ENCODE measurements at places on chromosomes 11 and 22.

DNA sequence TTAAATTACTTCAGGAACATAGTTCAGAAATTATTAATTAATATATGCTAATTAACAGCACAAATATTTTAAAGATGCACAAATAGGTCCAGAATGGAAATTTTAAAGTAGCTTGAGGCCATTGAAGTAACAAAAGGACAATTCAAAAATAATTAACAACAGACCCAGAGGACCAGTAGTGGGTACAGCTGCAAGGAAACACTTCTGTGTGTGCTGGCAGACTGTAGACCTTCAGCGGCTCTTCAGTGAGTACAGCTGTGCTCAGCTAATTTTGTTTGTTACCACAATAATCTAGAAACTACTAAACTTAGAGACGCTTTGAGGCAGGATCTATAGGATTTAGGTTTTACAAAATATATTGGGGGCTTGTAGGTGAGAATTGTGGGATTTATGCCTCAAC lies 103.8 kb downstream of the GRIA4 start:
- no peak for DNase-seq

- DNase-seq = no peak
Observed at GRCh38 chr11:65641297-65642013, 3.6 kb downstream of the SIPA1 start.

- no peak for DNase-seq
Observed at GRCh38 chr11:59218319-59218718, 5.6 kb upstream of the MPEG1 start.

DNA sequence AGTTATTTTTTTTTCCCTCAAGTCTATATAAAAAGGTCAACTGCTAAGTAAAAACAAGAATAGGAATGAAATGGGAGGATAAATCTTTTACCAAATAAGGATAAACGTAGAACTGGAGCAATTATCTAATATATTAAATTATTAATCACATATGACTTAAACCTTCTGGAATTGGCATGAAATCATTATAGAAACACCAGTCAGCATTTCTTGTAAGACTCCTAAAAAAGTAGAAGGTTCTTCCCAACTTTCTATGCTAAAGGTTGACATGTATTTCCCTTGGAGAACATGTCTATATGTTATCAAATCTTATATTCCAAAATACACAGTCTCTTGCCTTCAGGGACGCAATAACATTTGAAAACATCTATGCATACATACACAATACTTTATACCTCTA lies 143.2 kb downstream of the SBF2 start:
- no peak for DNase-seq
